PC-9 (cell line): ENCODE measurements at places on chromosomes 1 and 21. TPM values are rescaled to one million over a fixed set of nuclear protein-coding genes. Genes with fewer than 3 reads are reported as not detected.

Gene CD52
- 1.2 TPM in 1 of 2 replicates, not detected in the other for total RNA-seq

Gene MFAP2
- 6.3 and 12.5 TPM in 2 replicates for total RNA-seq

Gene PMF1
- 46.0 and 50.2 TPM in 2 replicates for total RNA-seq

- H3K27me3 ChIP-seq, result no peaks in the 10 kb centered on the region
- no peak within 1 kb of the TSS for H3K27ac ChIP-seq
- no peaks in the 10 kb centered on the region for H3K4me1 ChIP-seq
- no peak within 1 kb of the TSS for H3K4me3 ChIP-seq
- DNase-seq, result no peak
Observed at GRCh38 chr1:177164380-177165068, at the start of gene ASTN1. ASTN1 (minus strand) TSS chr1:177164712; CDS start chr1:177164676, 36 bp downstream.

DNA sequence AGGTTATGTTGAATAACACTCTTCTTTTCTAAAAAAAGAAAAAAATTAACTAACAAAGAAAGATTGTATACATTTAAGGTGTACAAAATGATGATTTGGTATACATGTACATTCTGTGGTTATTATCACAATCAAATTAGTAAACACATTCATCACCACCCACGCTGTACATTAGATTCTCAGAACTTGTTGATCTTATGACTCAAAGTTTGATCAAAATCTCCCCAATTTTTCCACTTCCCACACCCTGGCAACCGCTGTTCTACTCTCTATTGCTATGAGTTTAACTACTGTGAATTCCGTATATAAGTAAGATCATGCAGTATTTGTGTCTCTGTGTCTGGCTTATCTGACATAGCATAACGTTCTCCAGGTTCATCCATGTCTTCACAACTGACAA is 469.5 kb upstream of the CHRM3 start:
- no peak for DNase-seq
- no peaks in the 10 kb centered on the region for H3K36me3 ChIP-seq
- no peaks in the 10 kb centered on the region for H3K4me1 ChIP-seq
- H3K4me3 ChIP-seq, result no peak overlapping the region
- no peaks in the 10 kb centered on the region for H3K27me3 ChIP-seq

- no peak overlapping the region for H3K4me3 ChIP-seq
- no peaks in the 10 kb centered on the region for H3K36me3 ChIP-seq
- no peaks in the 10 kb centered on the region for H3K4me1 ChIP-seq
- no peak for DNase-seq
- H3K27ac ChIP-seq, result no peak overlapping the region
- H3K27me3 ChIP-seq, result no peaks in the 10 kb centered on the region
Observed at GRCh38 chr1:66489972-66490601, 43.9 kb upstream of the SGIP1 start.

DNA sequence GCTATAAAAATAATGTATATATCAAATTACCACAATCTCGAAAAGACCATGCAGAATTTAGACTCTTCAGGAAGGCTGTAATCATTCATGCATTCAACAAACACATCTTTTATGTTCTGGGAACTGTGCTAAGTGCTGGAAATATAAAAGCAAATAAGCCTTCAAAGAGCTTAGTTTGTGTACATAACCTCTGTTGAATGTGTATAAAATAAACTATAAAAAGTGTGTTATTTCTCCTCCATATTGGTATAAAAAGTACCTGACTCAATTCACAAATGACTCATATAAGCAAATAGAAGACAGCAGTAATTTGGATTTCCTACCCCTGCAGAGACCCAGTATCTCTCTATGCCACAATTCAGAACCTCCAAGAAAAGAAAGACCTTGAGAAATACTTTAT is 36.8 kb downstream of the RAB3GAP2 start:
- DNase-seq, result no peak
- H3K27ac ChIP-seq, result no peak overlapping the region
- H3K27me3 ChIP-seq, result no peaks in the 10 kb centered on the region
- H3K4me3 ChIP-seq, result no peak overlapping the region
- H3K36me3 ChIP-seq, result no peaks in the 10 kb centered on the region
- H3K4me1 ChIP-seq, result no peaks in the 10 kb centered on the region; the same call in 1 of the 2 replicates

- no peak overlapping the region for H3K27ac ChIP-seq
- H3K27me3 ChIP-seq, result no peaks in the 10 kb centered on the region
- no peak for DNase-seq
- no peaks in the 10 kb centered on the region for H3K36me3 ChIP-seq
Observed at GRCh38 chr1:147115496-147115895, 56.8 kb downstream of the PRKAB2 start.

GRCh38 chr1:227747948-227748495 is 12.8 kb downstream of the SNAP47 start:
- no peak overlapping the region for H3K4me3 ChIP-seq
- no peaks in the 10 kb centered on the region for H3K36me3 ChIP-seq
- no peaks in the 10 kb centered on the region for H3K4me1 ChIP-seq
- H3K27ac ChIP-seq, result no peak overlapping the region
- no peaks in the 10 kb centered on the region for H3K27me3 ChIP-seq
- no peak for DNase-seq
